Fibroblast of skin of abdomen (primary cell): ENCODE measurements at places on chromosomes 7 and 10.

GRCh38 chr10:21315645-21316220 is 209.7 kb downstream of the SKIDA1 start:
- DNase-seq, result peak; percentile 88

- no peak for DNase-seq
These were observed 436.0 kb upstream of the GRM3 start for GRCh38 chr7:86207740-86208139.

DNA sequence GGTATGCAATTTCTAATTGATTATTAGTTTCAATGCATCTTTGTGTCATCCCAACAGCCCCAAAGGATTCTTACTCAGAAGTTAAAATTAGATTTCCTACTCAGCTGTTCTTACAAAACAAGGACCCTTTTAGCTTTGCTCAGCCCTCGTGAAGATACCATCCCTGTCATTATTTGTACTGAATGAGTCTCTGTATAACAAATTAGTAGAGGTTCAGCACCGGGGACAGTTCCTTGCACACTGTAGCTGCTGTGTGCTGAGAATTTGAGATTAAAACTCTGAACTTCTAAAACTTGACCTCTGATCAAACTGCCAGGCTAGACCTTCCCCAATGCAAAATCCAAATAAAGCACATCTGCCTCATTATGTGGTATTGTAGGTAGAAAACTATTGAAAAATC is 299.1 kb downstream of the LHFPL3 start:
- peak; percentile 25 for DNase-seq

DNA sequence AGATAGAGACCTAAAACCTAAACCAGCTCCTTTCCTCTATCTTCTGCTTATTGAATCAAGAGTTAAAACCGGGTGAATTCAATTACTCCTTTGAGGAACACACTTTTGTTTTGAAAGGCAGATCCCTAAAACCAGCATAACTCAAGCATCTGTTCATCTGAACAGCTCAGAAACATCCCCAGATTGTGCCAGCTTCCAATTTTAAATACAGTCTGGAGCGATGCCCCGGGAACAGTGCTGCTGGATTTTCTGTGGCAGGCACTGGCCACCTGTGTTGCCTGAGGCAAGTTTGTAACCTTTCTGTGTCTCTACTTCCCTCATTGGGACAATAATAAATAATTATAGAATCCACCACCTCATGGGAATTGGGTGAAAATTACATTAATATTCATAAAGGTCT is 281.4 kb upstream of the NFE2L3 start:
- no peak for DNase-seq

DNA sequence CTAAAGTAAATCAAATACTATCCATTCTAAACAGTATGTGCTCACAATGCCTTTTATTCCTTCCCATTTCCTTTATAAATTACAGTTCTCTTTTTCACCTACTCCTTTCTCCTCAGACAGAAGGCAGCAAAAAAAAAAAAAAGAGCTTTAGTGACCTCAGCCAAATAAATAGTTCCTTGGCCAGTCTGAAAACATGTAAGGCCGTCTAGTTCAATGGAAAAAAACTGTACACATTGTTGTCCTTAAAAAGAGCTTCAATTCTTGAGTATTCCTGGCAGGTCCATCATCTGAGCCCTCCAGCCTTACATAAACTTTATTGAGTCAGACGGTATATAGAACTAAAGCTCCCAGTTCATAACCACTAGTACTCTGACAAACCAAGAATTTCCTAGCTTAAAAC is 185.4 kb downstream of the CACNA2D1 start:
- no peak for DNase-seq

DNA sequence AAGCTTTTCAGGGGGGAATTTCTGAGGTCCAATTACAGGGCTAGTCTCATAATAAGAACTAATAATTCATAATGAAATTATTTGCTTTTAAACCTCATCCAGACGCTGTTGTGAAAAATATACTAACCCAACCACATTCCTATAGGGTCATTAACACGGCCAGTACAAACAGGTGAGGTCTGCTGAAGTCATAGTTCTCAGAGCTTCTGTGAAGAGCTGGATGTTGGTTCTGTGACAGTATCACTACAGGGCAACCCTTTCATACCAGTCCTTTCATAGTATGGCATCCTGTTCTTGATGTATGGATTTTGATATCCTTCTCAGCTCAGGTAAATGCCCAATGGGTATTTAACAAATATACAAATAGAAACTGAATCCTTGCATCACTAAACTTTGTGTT is 62.3 kb upstream of the FAM133B start:
- DNase-seq, result no peak

DNA sequence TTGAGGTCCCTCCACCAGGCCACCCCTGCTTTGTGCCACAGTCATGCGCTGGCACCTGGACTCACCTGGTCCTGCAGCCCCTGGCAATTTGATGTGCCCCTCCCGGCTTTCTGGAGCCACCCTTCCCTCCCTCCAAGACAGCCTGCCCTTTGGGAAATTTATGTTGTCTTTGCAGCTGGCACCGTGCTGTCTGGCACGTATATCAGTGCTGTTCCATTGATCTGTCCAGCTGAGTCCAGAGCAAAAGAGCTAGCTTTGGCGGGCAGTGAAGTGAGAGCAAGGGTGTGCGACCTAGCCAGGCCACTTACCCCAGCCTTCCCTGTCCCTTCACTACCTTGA is 5.7 kb downstream of the RARRES2 start:
- DNase-seq, result no peak

DNA sequence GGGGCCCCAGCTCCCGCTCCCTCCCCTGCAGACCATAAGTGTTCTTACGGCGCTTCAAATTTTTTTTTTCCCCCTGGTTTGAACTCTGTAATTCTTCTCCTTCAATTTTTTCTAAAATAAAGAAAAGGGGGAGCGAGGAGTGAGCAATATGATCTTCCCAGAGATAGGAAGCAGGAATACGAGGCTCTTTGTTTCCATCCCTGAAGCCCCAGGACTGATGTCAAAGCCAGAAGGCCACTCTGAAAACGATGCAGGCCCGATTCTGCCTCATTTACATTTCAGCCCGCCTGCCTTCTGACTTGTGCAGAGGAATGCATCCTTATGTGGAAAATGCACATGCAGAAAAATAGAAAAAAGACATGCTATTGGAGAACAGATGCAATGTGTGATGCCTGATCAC is 401.5 kb upstream of the MKI67 start:
- DNase-seq, result no peak

GRCh38 chr10:46228563-46229071 is 58.2 kb upstream of the ANTXRL start:
- DNase-seq, result peak; percentile 62

- peak; percentile 36 for DNase-seq
These were observed 745 bp downstream of the YWHAG start for GRCh38 chr7:76358011-76358480.

DNA sequence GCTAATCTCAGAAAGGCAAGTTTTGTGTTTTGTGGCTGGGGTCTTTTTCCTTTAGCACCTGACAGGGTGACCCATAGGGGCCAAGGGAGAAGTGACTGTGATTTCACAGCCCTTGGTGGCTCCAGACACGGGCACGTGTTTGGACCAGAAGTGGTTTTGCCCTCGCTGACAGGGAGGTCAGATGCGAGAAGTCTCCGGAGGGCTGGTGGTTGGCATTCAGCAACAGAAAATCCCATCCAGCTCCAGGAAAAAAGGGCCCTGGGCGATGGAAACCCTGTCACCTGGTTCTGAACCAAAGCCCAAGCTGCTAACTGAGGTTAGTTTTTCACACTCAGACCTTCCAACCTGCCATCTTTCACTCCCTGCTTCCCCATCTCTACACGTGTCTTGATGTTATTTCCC is 272.9 kb downstream of the TRIL start:
- no peak for DNase-seq

GRCh38 chr7:130669085-130669700 is 645 bp upstream of the COPG2 start:
- no peak for DNase-seq

DNA sequence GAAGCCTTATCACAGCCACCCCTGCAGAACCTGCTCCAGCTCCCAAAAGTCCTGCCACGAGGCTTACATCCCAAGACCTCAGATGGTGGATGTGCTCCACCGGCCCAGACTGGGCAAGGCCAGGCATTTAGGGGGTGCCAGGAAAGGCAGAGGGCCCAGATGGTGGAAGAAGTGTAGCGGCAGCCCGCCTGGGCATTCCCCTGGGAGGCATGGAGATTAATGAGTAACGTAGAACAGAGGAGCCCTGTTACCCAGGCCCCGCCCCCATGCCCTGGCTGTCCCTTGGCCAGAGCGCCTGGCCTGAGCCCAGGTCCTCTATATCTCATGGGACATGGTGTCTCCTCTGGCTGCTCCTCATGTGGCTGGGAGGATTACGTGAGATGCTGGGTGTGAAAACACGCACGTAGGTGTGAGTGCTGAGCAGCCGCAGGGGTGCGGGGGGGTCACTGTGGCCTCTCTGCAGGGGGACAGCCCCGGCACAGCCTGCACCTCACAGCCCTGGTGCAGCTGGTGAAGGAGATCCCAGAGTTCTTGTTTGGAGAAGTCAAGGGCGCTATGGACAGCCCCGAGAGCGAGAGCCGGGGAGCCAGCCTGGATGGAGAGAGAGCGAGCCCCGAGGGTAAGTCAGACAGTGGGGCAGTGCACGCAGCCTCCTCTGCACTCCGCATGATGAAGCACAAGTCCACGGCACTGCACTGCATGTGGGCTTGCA is 52.9 kb downstream of the ZNF467 start:
- no peak for DNase-seq

DNA sequence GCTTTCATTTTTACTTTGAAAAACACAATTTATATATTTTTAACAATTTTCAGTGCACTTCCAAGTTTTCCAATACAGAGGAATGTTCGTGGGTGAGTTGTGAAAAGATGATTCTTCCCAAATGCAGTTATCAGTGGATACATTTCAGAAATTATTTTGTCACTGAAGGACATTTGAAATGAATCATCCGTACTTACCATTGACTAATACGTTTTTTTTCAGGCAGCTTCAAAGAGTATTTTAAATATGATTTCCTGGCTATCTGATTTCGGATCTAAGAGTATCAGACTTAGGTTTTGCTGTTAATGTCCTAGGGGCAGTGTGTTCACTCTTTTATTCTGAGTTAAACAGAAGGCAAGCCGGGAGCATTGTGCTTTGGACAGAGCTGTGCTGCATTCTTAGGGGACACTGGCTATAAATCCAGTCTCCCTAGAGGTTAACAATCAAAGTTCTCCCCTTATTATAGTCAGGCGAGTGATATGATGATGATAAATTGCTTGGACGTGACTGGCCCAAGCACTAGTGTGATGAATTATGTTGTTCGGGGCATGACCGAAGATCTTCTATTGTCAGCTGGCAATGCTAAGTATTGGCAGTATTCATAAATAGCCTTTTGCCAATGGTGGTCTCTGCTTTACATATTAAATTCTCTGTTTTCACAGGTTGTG is 4.5 kb downstream of the PTER start:
- peak; percentile 41 for DNase-seq

DNA sequence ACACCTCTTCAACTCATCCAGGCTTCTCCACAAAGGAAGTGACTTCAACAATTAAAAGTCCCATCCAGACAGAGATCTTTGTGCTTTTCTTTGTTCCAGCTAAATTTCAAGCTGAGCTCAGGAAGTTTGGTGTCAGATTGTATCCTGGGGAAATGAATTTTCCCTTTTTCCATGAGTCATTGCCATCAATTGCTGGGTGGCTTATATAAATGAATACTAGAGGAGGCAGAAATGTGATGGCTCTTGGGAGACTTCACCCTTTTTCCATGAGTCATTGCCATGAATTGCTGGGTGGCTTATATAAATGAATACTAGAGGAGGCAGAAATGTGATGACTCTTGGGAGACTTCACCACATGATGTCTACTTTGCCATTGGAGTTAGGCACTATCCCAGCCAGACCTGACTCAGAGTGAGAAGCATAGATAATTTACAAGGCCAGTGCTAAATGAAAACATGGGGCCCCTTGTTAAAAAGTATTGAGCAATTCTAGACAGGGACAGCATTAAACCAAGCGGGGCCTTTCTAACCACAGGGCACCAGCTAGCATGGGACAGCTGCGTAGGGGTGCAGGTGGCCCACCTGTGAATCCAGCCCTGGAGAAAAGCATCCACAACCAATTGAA is 339.2 kb upstream of the PODXL start:
- DNase-seq, result peak; percentile 99

GRCh38 chr7:71637578-71637977 is 505.6 kb downstream of the GALNT17 start:
- peak; percentile 83 for DNase-seq

DNA sequence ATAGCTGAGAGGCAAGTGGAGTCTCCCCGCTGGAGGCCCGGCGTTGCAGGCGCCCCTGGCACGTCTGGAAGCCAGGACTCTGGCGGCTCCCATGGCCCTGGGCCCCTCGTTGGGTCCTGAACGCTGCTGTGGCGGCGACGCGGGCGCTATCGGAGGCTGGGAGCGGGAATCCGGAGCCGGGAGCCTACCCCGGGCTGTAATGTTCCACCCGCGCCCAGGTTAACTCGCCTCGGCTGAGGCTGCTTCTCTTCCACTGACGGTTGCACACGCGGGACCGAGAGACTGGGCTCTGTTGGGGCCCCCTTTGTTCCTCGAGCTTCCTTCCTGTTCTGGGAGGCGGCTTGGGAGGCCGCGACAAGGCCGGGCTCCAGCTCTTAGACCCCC is 1.3 kb upstream of the HOXA5 start:
- no peak for DNase-seq

DNA sequence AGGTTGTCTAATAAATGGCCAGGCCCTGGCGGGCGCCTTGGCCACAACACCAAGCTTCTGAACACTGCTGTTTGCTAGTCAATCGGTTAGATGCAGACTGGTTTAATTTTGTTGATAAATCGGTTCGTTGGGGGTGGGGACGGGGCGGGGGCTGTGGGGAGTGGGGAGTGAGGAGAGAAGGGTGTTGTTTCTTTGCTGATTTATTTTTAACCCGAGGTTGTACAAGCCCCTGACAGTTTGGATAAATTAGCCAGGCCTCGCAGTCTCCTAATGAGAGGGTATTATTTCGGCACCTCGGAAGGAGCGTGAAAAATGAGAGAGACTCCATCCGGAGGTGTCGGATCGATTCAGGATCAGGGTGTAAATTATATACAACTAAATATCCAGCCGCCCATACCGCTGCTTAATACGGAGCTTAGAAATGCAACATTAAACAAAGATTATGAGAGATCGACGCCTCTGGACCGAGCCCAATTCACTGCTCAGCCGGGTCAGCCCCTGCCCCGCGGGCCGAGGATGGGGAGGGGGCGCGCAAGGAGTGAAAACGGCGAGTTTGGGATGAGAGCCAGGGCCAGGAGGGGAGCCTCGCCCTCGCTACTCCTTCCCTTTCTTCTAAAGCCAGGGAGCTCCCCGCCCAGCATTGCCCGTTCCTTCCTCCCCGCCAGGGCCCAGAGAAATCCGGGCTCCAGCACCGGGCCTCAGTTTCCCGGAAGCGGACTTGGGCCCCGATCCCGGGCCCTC is 8.0 kb downstream of the UNCX start:
- DNase-seq, result no peak

- peak; percentile 18 for DNase-seq
These were observed 115.5 kb downstream of the FOXP2 start for GRCh38 chr7:114530057-114530611.

GRCh38 chr10:58431903-58432302 is 46.7 kb downstream of the TFAM start:
- no peak for DNase-seq
